Hematopoietic multipotent progenitor cell treated with erythropoietin and hydrocortisone succinate and interleukin-3 and kit ligand, for 8 days (in vitro differentiated cells): ENCODE measurements at places on chromosomes 2 and 18.

- no peak for DNase-seq
Observed at GRCh38 chr2:235066895-235067294, 115.1 kb downstream of the SH3BP4 start.

DNA sequence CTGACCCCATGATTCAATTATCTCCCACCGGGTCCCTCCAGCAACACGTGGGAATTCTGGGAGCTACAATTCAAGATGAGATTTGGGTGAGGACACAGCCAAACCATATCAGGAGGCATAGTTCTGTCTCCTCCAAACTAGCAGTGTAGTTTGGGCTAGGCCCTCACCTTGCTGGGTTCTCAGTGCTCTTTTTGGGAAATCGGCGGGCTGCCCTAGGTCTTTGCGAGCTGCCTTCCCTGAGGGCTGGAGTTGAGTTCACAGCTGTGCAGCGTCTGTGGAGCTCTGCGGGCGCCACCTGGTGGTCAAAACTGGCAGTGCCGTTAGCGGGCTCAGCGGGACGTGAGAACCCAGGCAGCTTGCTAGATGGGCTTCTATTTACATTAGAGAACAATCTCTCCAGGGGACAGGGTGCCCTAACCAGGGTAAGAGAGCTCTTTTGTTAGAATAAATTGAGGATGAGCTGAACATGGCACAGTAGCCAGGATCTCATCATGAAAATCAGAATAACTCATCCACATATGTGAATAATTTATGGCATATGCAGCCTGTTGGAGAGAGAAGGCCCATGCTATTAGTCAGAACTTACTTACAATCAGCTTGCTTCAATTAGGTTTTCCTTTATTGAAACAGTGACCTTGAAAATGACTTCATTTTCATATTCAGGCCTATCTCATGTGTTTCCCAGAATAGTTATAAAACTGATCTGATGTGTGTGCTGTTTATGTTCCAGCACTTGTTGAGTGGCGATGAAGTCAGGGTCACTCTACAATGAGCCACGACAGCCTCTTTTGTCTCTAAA, 27.4 kb upstream of the YES1 start:
- DNase-seq, result peak; percentile 88

GRCh38 chr2:119012345-119013301, 70.6 kb downstream of the MARCO start:
- no peak for DNase-seq

DNA sequence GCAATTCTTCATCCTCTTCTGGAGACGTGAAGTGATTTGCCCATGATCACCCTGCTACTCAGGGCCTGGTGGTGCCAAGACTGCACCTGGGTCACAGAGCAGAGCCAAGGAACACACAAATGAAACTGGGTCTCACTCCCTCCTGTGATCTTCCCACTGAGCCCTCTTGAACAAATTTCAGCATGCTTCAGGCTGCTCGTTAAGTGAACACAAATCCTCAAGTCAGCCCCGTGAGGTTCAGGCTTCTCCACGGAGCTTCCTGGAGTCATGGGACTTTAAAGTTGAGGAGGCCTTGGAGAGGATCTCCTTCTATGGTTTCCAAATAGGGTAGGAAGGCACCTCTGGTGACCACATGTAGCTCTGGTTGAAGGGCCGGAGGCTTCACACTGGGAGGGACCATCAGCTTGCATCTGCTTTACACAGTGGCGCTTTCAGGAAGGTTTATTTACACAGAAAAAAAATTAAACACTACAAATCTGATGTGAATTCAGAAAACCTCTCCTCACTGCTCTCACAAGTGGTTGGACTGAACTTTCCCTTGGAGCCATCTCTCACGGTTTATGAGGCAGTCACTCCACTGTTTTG, 255.4 kb downstream of the LOXHD1 start:
- DNase-seq, result no peak

- peak; percentile 63 for DNase-seq
Observed at GRCh38 chr2:84781942-84782716, 98.8 kb downstream of the TRABD2A start.

- no peak for DNase-seq
Observed at GRCh38 chr2:178845566-178846457, 38.6 kb upstream of the TTN start.

DNA sequence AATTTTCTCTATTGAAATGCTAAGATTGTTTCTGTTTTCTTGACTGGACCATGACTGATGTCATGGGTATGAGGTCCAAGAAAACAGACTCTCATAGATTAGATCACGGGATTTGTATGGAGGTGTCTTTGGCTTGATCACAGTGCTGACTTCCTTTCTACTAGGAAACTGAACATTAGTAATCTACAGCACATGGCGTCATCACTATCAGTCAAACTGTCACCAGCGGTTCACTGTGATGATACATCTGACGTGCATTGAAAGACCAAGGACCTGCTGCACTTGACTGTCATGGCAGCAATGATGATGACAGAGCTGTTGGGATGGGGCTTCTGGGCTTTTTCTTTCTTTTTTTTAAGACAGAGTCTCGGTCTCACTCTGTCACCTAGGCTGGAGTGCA, 28.2 kb upstream of the IMPA2 start:
- DNase-seq, result peak; percentile 42

DNA sequence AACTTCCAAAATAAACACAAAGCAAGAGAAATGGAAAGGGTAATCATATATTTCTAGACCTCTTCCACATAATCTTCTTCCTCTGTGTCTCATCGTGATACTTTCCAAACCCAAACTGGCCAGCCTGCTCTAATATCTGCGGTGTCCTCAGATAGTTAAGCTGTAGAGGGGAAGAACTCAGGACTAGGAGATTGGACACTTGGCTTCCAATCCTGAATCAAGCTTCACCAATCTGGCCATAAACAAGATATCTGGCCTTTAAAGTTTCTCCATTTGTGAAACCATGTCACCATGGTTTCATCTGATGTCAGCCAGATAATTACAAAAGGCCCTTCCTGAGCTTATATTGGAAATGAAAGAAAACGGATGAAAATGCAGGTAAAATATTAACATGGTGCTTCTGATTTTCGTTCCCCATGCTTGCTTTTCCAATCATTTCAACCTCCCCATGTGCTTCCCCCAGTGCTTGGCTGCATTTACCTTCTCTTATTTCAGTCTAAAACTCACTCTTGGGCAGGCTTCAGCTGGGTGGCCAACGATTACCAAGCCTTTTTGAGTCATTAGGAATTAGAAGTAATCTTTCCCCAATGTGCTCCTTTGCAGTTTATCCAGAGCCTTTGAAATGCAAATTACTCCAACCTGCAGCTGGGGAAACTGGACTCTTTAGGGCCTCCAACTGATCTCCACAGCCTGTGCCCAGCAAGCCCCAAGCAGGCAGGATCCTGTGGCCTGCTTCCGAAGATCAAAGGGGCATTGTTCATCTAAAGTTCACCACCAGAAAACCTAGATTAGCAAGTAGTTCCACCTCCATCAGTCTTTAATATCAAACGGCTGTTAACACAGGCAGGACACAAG, 44.5 kb upstream of the MYCN start:
- no peak for DNase-seq

- no peak for DNase-seq
Observed at GRCh38 chr2:54553775-54554174, 97.6 kb downstream of the SPTBN1 start.

DNA sequence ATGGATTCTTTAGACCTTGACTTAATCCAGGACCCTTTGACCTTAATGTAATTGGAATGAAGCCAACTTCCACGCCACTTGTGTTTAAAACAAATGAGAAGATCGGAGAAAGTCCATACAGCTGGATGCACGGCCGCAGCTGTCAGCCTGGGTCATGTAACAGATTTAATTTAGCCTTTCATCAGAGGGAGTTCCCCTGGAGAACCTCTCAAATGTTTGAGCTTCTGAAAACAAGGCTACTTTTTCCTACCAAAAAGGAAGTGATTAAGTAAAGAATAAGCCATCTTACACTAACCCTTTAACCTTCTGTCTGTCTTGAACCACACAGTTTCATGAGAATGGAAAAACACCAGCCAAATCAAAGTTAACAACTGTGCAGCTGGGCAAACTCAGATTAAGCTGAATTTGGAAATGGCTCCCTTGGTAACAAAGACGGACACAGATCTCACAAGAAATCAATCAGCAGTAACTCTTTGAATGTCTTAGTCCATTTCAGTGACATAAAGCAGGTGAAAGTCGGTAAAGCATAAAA, 103.6 kb downstream of the DOCK10 start:
- DNase-seq, result no peak

- no peak for DNase-seq
Observed at GRCh38 chr2:101688261-101688660, 9.2 kb upstream of the MAP4K4 start.

DNA sequence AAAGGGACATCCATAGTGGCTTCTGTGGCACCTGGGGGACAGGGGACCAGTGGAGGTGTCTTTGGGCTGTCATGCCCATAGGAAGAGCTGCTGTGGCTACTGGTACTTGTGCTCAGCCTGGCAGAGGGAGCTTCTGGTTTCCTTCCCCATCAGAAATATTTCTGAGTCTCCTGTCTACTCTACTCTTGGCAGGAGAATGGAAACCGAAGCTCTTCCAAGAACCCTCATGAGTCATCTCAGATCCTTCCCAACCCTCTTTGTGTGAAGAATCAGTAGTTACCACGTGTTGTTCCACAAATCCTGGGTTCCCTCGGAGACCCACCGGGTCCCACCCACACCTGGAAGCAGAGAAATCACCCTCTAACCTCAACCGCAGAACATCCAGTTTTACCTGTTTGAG, 234.9 kb downstream of the FHOD3 start:
- no peak for DNase-seq

DNA sequence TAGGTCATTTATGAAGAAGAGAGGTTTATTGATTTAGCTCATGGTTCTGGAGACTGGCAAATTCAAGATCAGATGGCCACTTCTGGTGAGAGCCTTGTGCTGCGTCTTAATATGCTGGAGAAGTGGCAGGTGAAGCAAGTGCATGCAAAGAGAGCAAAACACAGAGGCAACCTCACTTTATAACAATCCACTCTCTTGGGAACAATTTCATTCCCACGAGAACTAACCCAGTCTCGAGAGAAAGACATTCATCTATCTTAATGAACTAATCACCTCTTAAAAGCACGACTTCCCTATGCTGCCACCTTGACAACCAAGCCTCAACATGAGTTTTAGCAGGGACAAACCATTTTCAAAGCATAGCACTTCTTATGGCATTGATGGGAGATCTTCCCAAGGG, 186.5 kb upstream of the RASGRP3 start:
- no peak for DNase-seq

DNA sequence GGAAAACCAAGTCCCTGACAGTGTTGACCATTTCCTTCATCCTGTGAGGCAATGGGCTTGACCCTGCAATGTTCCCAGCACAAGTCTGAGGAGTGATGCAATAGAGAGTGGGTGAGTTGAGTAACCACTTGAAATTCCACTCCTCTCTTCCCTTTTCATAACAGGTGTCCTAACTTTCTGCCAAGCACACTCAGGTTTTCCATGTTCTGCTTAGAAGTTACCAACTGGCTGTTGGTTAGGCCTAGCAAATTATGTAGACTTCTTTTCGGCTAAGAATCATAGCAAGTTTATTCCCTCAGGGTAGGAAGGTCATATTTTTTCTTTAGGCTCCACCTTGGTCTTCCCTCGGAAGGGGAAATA, 11.5 kb downstream of the GNLY start:
- DNase-seq, result no peak

GRCh38 chr2:121570036-121570666, 39.5 kb downstream of the RNU4ATAC start:
- no peak for DNase-seq

DNA sequence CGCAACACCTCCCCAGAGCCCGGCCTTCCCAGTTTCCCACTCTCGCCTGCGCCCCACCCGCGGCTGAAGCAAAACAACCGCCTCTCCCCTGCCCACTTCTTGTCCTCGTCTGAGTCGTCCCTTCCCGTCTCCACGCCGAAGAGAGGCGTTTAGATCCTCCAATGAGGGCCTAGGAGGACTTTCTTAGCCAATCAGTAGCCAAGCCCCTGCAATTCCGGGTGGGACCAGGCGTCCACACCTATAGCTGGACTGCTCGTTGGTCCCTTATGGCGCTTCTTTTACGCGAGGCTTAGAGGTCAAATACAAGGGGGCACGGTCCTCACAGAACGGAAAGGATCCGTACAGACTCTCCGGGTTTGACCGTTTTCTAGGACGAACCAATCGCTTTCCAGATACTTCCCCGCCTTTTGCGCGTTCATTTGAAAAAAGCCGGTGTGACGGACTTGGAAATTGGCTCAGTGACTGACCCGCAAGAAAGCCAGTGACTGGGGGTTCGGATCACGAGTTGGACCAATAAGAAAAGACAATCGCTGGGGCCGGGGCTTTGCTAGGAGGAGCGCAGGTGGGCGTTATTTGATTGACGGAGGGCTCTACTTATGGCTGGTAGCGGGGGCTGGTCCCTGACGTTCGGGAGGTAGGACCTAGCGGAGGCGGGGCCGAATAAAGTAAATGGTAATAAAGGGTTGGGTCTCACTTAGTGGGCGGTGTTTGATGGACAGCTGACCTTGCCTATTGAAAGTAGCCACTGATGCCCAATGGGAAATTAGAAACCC, 581 bp upstream of the PPM1B start:
- peak; percentile 100 for DNase-seq

DNA sequence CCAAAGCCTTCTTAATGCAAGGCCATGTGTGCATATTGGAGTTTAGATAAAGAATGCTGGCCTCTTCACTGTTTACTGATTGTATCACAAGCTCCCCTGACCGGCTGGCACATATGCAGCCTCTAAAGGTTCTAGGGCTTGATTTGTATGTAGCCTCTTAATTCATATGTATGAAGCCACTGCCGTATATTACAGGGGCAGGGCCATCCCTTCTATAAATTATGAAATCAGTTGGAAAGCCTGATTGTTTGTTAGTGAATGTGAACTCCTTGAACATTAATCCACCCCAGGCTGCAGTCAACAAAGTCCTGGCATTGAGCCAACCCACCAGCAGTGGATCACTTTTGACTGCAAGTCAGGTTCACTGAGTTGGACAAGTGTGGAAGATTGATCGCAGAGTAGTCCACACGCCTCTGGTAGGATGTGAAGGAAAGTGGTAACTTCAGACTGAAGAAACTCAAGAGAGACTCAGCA, 61.6 kb upstream of the PARD3B start:
- DNase-seq, result no peak
